Glutamatergic neuron (in vitro differentiated cells): ENCODE measurements at places on chromosomes 6 and 20.
A peak's percentile ranks its signal among the peaks of the same experiment; 100 is the strongest.

- DNase-seq, result no peak
Observed at GRCh38 chr20:725491-725890, 42.8 kb downstream of the SLC52A3 start.

GRCh38 chr6:158627168-158627939 lies 17.2 kb downstream of the DYNLT1 start:
- no peak for DNase-seq

DNA sequence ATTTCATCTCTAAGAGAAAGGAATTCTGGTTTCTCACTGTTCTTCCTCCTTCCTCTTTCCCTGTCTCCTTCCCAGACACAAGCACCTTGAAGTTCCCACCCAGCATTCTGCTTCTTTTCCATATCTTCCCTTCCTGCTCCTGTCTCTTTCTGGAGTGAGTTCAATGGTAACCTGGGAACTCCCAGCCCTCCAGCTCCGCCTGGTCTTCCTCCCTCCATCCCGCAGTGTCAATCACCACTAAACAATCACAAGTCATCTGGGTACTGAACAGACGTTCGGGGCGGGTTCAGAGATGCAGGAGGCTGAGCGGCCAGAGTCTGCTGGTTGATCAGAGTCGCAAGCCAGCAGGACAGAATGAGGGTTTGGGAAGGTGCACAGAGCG lies 7.7 kb downstream of the TTBK1 start:
- DNase-seq, result peak; percentile 67

DNA sequence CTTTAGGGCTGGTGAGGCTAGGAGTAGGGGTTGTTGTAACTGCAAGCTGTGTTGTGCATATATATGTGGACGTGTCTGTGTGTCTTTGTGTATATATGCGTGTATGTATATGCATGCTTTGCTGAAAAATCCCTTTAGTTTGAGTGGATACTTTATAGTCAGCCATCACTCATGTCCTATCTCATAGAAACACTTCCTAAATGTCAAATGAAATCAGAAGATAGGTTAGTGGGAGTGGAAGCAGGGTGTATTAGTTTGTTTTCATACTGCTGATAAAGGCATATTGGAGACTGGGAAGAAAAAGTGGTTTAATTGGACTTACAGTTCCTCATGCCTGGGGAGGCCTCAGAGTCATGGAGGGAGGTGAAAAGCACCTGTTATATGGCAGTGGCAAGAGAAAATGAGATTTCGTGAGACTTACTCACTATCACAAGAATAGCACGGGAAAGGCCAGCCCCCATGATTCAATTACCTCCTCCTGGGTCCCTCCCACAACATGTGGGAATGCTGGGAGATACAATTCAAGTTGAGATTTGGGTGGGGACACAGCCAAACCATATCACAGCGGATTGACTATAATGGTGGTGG lies 131.1 kb downstream of the JARID2 start:
- DNase-seq, result no peak

DNA sequence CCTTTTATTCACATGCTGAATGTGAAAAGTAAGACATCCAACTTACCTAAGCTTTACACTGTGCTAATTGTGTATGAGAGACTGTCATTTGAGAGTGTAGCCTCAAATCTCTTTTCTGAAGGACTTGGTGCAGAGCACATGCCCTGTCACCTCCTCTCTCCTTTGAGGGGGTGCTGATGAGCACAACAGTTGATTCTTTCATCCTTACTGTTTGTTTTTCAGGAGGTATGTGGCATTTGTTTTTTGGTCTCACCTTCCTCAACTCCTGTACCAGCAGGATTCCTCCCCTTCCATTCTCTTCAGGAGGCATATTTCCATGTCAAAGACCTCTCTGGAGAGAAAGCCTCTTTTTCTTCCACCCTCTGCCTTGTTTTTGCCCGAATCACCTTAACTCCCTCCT lies 252.6 kb upstream of the CITED2 start:
- no peak for DNase-seq

DNA sequence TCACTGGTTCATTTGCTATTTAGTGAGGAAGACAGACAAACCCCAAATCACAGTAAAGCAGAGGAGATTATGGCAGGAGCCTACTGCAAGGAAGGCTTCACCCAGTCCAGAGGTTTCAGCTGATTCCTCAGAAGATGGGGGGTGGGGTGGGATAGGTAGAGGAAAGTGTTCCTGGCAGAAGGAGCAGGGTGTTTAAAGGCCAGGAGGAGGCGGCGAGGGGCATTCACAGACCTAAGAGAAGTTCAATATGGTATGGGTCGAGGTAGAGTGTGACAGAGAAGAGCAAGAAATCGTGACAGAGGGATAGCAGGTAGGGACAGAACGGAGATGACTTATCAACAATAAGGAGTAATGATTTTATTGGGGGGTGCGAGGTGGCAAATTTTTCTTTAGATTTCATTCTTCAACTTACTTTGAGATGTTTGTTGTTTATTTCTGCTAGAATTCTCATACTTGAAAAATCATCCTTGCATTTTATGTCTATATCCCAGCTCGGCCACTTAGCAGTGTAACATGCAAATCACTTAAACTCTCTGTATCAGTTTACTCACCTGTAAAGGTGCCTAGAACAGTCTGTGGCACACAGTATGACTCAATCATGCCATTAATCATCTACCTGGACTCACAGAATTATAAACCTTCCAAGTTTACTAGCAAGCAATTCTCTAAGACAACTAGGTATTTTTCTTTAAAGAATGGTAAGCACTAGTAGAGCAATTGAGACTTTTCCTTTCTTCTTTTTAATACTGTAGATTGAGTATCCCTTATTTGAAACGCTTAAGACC lies 176.7 kb downstream of the REV3L start:
- DNase-seq, result no peak

GRCh38 chr20:48317578-48317977 lies 510.2 kb downstream of the PREX1 start:
- no peak for DNase-seq

- no peak for DNase-seq
Observed at GRCh38 chr6:130138909-130139242, 83.9 kb downstream of the SAMD3 start.

GRCh38 chr6:16229700-16230099 lies 8.7 kb upstream of the GMPR start:
- no peak for DNase-seq

DNA sequence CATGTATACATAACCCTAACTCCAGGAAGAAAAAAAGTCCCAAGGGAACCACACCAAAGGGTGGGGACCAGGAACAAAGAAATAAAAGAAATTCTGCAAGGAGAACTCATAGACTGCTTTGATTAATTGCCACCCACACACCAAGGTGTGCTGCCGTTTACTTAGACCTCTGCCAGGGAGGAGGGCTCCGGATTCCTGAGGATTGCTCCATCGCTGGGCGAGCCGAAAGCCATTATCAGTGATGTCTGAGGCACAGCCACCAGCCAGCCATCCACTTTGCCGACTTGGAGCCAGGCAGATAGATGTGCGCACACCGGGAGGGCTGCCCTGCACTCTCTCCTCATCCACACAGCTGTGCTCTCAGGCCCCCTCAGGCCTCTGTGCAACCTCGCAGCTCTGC lies 272.7 kb upstream of the FOXQ1 start:
- no peak for DNase-seq

DNA sequence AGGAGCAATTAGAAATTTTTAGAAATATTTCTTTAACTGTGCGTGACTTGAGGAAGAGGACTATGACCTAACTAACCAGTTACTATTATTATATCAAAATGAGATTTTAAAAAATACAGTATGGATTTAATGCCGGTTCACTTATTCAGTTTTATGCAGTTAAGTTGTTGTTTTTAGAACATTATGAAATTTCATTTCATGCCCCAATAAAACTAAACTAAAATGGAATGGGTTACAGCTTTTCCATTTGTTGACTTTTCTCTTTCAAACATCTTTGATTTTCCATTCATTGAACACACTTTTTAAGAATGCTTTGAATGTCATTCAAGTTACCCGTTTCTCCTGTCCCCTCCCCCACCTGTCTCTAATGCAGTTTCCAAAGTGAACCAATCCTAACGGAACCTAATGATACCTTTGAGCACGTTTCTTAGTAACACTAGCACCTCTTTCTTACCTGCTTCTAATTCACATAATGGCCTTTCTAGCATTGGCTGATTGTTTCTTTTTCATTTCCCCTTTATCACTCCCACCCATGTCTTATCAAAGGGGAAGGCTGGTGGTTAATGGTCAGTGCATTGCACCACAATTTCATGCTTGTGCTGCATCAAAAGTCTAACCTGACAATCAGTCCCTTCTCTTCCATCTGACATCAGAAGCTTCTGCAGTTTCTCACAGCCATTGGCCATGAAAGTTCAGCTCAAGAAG lies 262.2 kb upstream of the TAB2 start:
- DNase-seq, result no peak

DNA sequence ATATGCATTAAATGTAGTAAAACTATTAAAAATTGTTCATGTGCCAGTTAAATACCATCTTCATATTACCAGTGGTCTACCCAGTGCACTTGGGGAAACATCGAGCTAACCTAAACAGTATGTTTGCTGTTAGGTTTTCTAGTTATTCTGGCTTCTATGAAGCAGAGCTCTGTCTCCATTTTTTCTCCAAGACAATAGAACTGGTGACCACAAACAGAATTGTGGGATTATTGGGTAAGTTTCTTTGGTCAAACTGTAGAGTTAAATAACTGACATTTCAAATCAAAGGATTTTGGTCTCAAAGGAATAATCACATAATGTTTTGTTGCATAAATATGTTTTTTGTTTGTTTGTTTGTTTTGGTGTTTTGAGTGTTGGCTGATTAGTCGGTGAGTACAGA lies 40.5 kb upstream of the EDN3 start:
- no peak for DNase-seq

DNA sequence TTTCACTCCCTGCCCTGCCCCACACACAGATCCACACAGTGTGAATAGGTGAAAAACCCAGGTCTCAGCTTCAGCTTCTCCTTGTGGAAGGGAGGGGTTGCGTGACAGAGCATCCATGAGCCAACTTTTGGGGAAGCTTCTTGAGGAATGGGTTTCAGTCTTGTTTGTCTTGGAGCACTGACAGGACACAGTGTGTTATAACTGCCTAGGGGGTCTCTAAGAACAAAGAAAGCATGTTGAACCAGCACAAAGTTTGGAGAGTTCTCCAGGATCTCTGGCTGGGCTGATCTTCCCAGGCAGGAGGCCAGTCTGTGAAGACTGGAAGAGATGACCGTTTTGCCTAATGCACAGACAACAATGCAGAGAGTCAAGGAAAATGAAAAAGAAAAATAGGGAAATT lies 164.5 kb downstream of the COL12A1 start:
- DNase-seq, result no peak

DNA sequence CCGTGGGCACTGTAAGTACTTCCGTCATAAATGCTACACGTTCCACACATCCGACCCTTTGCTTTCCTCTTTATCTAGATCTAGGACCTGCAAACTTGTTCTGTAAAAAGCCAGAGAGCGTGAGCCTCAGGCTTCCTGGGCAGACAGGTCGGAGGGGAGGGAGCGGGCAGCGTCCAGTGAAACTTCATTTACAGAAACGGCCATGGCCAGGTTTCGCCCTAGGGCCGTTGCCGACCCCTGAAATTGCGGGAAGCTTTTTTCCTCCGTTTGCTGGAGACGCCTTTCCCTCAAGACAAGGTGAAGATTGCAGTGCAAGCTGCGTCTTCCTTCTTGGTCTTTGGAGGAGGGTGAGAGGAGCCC lies 155.4 kb downstream of the DLL1 start:
- no peak for DNase-seq

GRCh38 chr6:136037242-136037875 lies 185.9 kb downstream of the PDE7B start:
- DNase-seq, result no peak

DNA sequence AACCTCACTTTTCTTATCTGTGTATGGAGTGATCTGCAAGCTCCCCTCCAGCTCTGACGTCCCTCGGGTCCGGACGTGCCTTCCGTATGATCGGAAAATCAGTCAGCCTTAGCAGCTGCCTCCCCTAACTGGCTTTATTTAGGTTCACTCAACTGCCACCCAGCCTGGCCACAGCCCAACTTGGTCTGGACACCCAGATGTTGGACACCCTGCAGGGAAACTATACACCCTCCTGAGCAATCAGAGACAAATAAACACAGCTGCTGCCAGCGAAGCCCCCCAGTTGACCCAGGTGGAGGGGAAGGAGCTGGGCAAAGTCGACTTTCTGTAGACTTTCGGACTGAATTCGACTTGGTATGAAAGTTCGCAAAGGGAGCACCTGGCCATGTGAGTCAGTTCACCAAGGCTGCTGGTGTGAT lies 28.9 kb downstream of the TBC1D7 start:
- DNase-seq, result no peak

- no peak for DNase-seq
Observed at GRCh38 chr20:51760905-51761546, 7.2 kb downstream of the ATP9A start.

DNA sequence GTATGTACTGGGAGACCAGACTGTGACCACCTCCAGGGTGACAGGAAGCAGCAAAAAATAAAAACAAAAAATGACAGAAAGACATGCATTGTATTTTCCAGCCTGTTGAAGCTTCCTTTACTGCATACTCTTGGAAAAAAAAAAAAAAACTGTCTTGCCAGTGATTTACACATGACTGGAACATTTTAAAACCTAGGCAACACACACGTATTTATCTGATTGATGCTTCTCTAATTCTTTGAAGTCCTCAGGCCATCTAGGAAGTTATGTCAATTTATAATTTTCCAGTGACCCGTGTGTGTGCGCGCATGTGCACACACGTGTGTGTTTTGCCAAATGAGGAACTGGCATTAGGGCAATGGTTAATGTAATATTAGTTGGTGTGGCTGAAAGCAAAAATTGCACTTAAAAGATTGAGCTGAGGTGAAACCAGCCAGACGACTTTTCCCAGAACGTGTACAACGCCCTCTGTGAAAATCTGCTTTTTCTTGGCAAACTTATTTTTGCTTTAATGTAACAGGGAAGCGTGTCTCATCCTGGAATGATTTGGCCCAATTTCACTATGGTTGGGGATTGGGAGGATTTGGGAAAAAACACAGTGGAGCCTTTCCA lies 315.2 kb downstream of the TFAP2A start:
- no peak for DNase-seq

DNA sequence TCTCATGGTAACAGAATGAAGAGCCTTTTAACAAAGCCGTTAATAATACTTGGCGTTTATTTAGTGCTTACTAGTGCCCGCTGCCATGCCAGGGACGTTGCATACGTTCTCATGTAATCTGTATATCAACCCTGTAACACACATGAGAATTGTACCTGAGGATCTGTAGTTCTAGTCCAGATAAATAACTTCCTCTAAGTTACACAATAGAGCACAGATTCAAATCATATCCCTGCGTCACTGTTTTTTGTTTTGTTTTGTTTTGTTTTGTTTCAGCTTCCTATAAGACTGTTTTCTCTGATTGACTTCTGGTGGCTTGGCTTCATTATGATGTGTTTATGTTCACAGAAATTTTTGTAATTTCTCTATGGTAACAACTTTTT lies 553 bp downstream of the ZSCAN16 start:
- no peak for DNase-seq

DNA sequence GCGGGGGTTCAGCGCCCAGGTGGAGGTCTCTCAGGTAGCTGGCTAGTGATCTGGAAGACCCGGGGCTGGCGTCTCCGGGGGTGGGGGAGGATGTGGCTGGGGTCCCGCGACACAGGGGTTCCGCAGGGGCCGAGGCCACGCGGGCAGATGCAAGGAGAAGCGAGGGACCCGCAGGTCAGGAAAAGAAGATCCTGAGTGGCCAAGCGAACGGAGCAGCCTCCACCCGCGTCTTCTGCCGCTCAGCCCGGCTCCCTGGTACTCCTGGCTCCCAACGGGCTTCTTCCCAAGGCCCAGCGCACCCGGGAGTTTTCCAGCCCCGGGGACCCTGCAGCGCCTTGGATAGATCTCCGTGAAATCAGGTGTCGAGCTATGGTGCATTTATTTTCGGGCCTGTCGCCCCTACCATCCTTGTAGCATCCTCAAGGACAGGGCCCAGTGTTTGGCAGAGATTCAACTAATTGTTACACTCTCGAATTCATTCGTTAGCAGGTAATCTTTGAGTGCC lies 682 bp upstream of the CHD6 start:
- DNase-seq, result no peak
